ENCODE measurements at places on chromosomes 3 and 15.

GRCh38 chr15:67914537-67915460, 75.0 kb upstream of the RNU6-1 start:
- peak; percentile 95 for DNase-seq

DNA sequence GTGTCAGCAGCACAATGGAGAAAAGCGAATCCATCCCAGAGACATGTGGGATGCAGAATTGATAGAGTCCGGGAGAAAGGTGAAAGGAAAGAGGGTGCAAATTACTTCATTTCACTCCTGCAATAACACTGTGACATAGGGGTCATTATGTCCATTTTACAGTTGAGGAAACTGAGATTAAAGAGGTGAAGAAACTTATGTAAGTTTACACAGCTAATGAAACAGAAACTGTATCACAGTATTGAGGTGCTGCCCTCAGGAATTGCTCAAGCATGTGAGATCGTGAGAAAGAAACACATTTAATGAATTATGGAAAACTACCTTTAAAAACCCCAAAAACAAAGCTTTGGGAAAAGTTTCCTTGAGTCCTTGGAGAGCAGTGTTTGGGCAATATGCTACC, 103.6 kb upstream of the PFN2 start:
- no peak for DNase-seq

- DNase-seq: peak; percentile 59
Measured at GRCh38 chr3:69787436-69788168, 48.3 kb downstream of the MITF start.

DNA sequence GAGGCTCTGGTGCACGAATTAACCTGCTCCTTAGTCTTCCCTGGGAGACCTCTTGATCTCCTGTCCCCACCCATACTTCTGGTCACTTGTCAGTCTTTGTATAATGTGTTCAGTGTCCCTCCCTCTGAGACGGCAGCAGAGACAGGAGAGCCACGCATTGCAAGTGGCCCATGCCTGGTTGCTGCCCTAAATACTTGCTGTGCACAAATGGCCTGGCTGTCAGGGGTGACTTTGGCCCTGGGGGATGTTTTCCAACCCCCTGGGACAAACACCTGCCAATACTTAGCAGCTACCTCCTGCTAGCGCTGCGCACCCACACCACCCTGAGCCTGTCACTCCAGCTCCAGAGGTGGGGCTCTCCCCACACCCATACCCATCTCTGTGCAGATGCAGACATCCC, 17.2 kb downstream of the KLF13 start:
- no peak for DNase-seq

GRCh38 chr15:69490356-69491037, 37.9 kb downstream of the RPLP1 start:
- DNase-seq: no peak

DNA sequence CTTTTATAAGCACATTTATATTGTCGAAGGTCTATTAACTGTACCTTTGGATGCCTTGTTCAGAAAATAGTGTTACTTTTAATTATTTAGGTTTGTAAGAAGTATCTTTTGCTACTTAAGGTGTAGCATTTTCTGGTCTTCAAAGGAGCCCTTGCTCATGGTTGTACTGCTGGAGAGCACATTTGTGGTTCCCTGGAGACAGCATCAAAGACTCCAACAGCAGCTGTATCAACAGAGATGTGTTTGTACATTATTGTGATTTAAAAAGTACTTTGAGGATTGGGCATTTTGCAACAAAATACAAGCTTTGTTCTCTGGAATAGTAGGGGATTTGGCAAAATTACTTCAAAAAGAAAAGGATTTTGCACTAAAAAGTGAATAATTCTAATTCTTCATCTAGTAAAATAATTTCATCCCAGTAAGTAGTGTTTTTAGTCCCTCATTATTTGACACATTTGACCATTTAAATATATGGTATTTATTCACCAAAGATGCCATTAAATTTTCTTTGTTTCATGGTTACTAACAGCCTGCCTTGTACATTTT, 16.5 kb downstream of the TBC1D23 start:
- no peak for DNase-seq

DNA sequence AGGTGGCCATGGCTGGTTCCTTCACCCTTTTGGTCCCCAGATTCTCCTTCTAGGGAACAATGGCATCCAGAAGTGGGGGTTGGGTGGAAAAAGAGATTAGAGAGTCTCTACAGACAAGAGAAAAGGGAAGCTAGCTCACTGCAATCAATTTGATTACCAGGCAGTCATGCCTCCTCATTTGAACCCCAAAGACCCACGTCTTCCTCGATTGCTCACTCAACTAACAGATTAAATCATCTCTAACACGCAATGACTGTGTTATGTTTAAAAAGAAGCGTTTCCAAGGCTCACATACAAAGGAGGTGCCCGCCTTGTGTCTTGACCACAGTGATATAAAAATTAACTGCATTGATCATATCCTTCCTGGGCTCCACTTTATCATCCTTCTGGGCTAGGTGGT, 57.6 kb downstream of the BHLHE40 start:
- no peak for DNase-seq

DNA sequence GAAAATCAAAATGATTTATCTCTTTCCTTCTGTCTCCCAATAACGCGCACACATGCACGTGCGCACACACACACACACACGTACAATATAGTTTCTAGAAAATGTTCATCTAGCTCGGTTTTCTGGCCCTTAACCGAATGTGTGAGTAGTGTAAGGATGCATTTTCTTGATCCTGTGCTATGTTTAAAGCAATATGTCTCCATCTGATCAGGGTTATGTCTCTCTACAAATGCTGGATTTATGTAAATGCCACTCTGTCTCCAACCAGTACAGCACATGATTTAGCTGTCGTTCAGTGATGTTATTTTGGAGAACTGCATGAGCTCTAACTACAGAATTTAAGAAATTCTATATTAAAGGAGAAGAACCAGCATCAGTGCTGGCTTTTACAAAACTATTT, 198.0 kb downstream of the TJP1 start:
- no peak for DNase-seq

DNA sequence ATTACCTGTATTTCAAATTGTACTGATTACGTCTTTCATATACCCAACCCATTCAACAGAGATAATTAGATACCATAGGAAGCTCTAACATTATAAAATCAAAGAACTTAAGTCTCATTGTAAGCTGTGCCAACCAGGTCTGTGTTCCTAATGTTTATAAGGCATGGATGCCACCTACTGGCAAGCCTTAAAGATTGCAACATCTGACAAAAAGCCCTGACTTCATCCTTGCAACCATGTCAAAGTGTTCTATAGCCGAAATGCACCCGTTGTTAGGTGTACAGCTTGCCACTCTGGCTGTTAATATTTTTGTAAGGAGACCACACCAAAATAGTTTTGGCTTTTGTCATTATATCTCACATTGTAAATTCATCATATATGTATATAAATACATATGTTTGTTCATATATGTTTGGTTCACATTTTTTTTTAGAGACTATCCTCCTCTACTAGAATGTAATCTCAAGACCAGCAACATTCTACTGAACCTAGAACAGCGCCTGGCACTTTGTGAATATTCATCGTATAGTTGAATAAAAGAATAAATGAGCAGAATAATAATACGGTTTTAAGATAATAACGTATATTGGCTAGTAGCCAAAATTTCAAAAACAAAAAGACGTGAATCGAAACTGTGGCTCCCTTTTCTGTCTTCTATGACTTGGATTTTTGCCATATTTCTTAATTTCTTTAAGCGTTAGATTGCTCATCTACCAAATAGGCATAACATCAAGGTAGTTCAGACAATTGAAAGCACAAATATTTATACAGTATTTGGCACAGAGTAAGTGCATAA, 258.1 kb downstream of the TBL1XR1 start:
- DNase-seq: peak; percentile 76

- DNase-seq: peak; percentile 96
Measured at GRCh38 chr15:83869341-83869740, 215.4 kb downstream of the ADAMTSL3 start.

GRCh38 chr3:195129644-195130492, 141.1 kb downstream of the XXYLT1 start:
- no peak for DNase-seq

DNA sequence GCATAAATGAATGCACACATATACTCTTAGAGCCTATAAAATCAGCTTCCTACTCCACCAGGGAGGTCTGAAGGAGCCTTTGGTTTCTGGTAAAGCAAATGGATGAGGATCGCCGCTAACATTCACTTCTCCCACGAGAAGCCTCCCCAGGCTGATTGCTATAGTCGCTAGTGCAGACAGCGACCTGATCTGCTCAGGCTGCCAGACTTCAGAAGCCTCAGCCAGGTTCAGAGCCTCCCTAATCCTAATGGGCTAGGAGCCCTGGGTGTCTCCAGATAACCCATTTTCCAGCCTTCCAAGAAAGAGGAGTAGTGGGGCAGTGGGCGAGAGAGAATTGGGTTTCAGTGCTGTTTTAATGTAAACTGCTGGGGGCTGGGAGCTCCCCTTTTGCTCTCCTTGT, 35.4 kb downstream of the TPM1 start:
- peak; percentile 60 for DNase-seq

All from umbilical cord (tissue), 2 donors.